Stimulated activated CD4-positive, alpha-beta T cell treated with anti-CD3 and anti-CD28 coated beads, TNF-alpha, amount 100 ng/mL, for 48 hours (primary cell): ENCODE measurements at places on chromosomes 7 and 10.

DNA sequence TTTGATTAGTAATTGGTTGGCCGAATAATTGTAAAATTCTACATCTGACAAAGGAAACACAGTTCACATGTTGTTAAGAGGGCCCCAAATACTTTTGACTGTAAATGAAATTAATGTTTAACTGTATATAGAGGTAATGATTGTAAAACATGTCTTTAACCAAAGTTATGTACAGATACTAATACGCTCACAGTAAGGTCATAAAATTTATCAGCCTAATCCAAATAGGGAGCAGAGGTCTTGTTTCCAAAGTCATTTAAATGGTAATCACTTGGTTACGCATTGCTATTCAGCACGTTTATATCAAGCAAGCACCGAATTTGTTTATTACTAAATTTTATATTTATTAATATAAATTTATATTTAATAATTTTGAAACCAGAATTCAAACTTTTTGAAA, 1.4 kb downstream of the PHYHIPL start:
- DNase-seq: no peak

DNA sequence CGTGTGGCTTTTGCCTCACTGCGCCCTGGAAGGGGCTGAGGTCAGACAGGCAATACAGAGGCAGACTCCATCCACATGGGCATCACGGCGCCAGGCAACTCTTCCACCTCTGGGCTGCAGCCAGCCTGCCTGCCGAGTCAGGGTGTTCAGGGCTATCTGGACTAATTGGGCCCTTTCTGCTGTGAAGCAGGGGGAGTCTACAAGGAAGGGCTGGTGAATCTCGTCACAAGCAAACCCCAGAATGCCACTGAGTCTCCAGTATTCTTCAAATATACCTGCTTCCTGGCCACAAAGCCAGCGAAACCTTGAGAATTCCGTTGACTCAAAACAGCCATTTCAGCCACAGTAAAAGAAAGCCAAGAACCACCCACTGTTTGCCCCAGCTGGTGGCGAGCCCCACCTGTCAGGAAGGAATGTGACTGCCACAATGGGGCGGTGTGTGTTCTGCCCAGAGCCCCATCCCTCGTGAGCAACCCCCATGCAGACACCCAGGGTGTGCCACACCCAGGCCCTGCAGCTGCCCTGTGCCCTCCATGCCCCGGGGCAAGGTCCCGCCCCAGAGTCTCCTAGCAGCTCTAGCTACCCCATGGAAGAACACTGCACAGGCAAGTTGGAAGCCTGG, 117.3 kb downstream of the FAM53B start:
- DNase-seq: no peak

DNA sequence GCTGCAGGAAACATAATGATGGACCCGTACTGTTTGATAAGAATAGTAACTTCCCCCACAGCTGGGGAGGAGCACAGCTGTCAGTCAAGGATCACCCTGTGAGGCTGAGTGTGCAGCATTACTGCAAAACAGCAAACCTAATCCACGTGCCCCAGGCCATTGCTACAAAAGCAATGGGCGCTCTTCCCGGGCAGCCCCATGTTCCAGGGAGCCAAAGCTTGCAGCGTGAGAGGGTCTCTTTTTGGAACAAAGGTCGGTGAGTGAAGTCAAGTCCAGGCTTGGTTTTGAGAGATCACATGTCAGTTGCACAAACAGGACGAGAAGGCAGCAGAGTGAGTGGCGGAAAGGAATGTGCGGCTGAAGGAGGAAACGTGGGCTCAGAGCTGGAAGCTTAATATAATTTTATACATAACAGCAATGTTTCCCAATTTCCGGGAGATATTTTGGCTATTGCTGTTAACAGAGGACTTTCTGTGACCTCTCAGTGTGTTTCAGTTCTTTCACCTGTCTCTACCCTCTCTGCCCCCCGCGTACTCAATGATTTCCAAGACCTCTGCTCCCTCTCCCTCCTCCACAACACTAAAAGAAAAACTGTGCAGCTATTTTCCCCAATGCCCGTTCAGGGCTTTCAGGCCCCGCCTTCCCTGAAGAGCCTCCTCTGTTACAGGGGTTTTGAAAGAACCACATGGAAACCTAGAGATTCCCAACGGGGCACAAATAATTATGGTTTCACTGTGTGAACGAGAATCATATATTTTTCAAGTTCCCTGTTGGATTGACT, 128.9 kb downstream of the MTPAP start:
- no peak for DNase-seq

- no peak for DNase-seq
These were observed 112.1 kb downstream of the FAM53B start for GRCh38 chr10:124632064-124632531.
